ENCODE measurements at places on chromosomes 12 and 14.

DNA sequence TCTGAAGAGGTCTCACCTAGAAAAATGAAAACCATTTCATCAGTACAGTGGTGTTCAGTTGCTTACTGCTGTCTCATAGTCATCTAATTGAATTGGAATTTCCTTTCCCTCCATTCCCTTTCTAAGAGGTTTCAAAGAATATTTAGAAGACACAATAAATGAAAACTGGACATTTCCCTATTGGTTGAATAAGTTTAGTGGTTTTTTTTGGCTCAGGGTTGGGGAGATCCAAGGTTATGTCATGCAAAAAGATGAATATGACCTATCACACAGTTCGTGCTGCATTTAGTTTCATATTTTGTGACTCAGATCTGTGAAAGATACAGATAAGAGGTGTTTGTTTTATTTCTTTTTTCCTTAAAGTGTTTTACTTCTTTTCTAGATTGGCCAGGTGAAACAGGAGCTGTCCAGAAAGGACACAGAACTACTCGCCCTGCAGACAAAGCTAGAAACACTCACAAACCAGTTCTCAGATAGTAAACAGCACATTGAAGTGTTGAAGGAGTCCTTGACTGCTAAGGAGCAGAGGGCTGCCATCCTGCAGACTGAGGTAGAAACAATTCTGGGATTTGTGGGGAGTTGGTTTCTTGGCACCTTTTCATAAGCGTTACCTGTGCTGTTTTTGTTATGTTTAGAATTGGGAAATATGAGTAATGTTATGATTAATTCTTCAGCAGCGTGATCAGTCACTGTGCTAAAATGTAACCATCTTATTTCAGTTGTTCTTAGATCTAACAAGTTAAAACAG lies 124.6 kb downstream of the ERC1 start:
- no peak for DNase-seq

GRCh38 chr12:66131067-66131688 lies 628 bp upstream of the LLPH start:
- DNase-seq = no peak

- DNase-seq = no peak
These were observed 18.1 kb downstream of the MLXIP start for GRCh38 chr12:122096591-122097149.

- DNase-seq = no peak
These were observed 179.0 kb downstream of the SLC15A4 start for GRCh38 chr12:128644664-128645296.
